ENCODE measurements at places on chromosomes 5 and 9.

GRCh38 chr9:105921057-105921726 lies 226.9 kb downstream of the TMEM38B start:
- no peak for DNase-seq

DNA sequence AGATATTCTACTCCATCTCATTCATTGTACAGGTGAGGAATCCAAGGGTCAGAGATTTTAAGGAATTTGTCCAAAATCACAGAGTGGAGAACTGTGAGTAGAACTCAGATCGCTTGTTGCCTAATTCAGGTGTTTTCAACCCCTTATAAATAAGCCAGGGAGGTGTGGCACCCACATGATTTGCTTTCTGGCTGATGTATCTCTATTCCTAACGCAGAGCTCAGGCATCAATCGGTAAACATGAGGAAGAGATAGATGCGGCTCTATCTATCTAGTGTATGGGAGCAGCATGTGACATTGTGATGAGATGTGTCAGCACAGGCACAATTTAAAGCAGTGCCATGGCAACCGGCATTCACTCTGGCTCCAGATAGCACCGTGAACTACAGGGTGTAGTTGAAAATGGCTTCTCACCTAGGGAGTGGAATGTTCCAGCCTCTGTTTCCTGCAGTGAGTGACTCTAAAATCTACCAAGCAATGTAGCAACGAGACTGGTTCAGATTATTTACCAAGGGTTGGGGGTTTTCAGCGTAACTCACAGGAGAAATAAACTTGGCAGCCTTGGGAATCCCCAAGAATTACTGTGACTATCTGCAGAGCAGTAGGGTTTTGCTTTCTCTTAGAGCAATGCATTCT lies 53.4 kb upstream of the SUB1 start:
- no peak for DNase-seq

DNA sequence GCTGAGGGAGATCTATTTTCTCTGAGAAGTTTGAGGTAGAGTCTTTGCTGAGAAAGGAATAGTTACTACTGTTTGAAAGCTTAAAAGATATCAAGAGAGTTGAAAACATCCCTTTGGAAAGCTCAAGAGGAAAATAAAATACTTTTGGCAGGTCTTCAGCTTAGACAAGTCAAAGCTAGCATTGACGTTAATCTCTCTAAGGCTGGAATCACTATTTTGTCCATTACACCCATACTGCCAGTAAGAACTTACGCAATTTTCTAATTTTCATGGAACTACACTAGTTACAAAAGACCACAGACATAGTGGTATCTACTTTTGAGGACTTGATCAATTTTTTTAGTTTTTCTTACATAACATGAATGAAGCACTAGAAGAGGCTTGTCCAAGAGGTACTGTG lies 494.9 kb downstream of the PSAT1 start:
- DNase-seq = no peak

DNA sequence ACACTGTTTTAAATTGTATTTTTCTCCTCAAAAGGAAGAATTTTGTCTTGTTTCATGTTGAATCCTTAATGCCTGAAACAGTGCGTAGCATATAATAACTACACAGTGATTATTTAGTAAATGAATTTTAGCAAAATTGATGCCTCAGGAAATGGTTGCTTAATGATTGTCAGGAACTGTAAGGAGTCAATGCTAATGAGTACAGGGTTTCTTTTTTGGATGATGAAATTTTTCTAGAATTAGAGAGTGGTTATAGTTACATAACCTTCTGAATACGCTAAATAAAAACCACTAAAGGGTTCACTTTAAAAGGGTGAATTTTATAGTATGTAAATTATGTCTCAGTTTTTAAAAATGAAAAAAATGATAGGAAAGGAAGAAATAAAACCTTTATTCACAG lies 14.9 kb downstream of the FAM151B start:
- no peak for DNase-seq

DNA sequence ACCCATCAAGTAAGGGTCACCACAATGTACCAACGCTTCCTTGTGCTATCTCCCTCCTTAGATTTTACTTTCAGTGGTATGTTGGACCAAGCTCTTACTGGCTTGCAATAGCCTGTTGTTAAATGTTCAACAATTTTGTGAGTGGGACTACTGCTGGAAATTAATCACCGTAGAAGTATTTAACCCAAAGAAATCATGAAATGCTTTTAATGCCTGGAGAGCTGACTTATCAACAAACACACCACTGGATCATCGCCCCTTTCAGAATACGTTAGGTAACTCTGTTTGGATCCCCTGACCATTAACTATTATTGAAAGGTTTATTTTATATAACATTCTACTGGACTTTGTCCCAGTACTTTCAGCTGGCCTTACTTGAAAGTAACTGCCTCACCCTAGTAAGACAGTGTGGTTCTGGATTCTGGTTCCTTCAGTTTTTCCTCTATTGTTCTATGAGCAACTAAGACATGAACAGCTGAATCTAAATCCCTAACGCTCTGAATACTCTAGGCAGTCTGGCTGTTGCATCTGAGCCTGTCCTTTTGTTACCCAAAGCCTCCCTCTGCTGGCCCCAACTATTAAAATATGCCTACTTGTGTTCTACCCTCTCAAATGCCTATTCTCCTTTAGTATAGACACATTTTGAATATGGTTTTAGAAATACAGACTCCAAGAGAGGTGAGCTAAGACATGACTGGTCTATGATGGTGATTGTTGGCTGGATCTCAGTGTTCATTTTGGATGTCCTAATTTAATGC lies 1203.4 kb upstream of the DMAC1 start:
- DNase-seq = no peak

DNA sequence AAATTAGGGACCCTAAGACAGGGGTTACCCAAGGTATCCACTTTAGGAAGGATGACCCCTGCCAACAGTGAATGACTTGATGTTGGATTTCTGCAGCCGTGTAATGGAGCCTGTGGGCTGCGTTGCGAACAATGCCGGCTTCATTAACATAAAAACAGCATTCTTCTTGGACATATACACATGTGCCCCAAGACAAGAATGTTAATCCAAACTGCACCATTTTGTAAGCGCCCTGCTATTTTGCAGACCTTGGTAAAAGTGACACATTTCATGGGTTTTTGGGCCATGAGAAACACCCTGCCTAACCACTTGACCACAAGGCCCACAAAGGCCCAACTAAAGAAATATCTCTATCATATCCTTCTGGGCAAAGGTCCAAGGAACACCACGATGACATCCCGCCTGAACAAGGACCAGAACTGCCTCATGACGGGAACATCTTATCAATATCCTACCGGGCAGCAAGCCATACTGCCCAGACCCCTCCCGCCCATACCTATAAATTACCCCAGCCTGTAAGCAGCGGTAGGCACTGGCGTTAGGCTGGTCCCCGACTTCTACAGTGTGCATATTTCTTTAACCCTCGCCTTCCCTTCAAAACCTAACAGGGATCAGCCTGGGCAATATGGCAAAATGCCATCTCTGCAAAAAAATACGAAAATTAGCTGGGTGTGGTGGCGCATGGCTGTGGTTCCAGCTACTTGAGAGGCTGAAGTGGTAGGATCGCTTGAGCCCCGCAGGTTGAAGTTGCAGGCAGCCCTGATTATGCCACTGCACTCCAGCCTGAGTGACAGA lies 9.7 kb upstream of the PDCD1LG2 start:
- DNase-seq = peak; percentile 52

GRCh38 chr9:134712243-134712642 lies 70.6 kb downstream of the COL5A1 start:
- DNase-seq = no peak

DNA sequence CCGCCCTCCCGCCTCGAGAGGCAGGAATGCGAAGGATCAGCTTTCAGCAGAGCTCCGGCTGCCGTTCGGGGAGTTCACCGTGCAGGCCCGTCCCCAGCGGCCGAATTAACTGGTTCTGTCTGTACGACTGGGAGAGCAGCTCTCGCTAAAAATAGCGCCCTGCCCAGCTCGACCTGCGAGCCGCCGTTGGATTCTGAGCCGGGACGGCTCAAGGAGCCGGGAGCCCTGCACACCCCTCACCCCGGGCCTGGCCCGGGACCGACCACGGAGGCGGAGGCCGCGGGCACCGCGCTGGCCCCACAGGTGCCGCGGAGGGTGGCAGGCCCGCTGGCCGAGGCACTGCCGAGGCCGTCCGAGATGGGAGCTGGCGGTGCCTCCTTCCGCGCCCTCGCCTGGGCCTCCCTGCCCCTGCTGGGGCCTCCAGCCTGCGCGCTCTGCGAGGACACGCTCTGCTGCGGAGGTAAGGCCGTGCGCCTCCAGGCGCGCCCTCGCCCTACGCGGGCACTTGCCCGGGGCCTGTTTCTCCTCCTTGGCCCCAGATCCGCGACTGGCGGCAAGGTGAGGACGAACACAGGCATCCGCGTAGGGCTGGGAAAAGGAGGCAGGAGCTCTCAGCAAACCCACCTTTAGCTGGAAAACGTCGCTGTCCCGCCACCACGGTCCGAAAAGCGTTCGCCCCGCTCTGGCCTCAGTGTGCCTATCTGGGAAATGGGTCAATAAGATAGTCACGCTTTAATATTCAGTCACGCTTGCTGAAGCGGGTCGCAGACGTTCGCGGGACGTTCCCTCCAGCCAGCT lies 53.1 kb upstream of the DAB2IP start:
- no peak for DNase-seq

GRCh38 chr9:1916655-1917054 lies 98.5 kb upstream of the SMARCA2 start:
- peak; percentile 21 for DNase-seq

- DNase-seq = no peak
Observed at GRCh38 chr5:175107865-175108264, 336.1 kb downstream of the DRD1 start.

GRCh38 chr5:168578538-168579487 lies at the start of gene PANK3:
TSS of gene PANK3 (minus strand) at chr5:168579368. CDS start at chr5:168579283, 85 bp downstream.
- peak; percentile 36 for DNase-seq

- DNase-seq = no peak
Observed at GRCh38 chr9:89109666-89110065, 69.0 kb downstream of the SHC3 start.

DNA sequence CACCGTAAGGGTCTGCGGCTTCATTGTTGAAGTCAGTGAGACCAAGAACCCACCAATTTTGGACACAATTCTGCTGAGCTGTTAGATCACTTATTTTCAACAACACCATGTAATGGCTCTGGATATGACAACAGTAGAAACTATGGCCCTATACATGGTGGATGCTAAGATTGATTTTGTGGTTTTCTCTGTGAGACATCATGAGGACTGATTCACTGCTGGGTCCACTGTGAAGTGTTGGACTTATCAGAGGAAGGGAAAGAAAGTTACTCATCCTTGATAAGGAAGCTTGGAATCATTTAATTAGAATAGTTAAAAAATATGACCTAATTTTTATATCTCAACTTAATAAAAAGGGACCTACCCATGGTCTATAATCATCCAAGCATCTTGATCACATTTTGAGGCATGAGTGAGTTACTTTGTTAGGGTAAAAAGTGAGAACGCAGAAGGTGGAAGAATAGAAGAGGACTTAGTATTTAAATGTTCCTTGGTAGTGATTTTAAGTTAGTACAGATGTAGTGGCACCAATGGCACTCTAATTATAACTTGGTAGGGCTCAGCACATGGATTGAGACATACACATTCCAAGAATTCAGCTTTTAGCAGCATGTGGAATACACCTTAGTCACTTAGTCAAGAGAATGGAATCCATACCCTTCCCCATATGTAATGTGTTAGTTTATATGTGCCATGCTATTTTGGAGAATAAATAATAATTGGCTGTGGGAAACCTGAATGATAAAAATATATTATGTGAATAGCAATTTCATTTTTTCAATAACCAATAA lies 123.5 kb upstream of the CD180 start:
- DNase-seq = no peak

GRCh38 chr9:125472926-125473701 lies 211.5 kb downstream of the GAPVD1 start:
- DNase-seq = no peak

DNA sequence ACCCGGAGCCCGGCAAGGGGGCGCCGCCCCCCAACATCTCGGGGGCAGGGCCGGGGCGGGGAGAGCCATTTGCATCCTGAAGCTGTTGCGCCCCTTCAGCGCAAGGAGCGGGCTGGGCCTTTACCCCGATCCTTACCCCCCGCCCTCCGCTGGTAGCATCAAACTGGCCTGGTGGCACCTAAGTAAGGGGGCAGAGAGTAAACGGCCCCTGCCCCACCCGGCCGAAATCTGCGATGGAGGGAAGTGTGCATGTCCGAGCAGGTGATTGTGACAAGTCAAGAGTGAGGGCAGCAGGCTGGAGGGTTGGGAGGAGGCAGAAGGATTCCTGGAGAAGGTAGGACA lies 101.2 kb downstream of the ESM1 start:
- DNase-seq = no peak

DNA sequence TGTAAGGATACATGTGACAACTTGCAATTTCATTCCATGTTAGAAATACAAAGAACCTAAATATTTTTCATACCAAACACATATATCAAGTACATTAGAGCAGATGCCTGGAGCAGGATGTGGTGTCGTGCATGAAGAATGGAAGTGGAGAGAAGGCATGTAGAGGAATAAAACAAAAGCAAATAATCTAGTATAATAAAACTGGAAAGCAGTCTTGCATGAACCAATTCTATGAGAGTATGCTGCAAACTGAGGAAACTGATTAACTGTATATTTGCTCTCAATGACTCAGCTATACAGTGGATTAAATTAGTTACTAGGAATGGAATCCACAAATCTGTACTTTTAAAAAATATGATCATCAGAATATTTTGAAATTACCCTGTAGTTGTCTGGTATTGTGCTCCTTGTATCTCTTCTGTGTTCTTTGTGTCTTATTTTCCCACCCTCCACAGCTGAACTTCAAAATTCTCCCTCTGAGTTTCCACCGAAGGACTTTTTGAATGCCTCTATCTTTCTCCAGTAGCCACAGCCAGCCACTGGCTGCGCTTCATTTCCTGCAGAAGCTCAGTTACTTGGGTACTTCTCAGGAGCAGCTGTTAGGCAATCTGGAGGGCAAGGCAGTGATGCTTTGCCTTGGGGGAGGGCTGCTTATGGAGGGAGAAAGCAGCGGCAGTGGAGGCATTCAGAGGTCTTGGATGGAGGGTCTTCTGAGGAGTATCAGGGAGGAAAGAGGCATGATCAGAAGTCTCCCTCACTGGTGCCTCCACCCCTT lies 608.0 kb downstream of the BRINP1 start:
- no peak for DNase-seq

DNA sequence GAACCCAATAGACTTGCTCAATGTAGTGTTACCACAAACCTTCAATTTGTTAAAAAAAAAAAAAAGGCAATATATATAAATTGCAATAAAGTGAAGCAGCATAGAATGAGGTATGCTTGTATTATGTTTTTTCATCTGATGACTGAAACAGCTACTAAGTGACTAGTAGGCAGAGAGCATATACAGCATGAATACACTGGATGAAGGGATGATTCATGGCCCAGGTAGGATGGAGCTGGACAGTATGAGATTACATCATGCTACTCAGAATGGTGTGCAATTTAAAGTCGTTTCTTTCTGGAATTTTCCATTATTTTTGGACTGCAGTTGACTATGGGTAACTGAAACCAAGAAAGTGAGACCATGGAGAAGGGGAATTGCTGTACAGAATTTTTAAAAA lies 161.2 kb downstream of the GNA14 start:
- no peak for DNase-seq

Measured in DMS79 (cell line).